Stimulated activated CD4-positive, alpha-beta T cell treated with anti-CD3 and anti-CD28 coated beads, Interleukin-1b, Interleukin-23, amount 100 ng/mL, for 1 hour (primary cell): ENCODE measurements at places on chromosomes 2 and 18.

- DNase-seq: no peak
These were observed 65.3 kb downstream of the STAT1 start for GRCh38 chr2:190948671-190949070.

DNA sequence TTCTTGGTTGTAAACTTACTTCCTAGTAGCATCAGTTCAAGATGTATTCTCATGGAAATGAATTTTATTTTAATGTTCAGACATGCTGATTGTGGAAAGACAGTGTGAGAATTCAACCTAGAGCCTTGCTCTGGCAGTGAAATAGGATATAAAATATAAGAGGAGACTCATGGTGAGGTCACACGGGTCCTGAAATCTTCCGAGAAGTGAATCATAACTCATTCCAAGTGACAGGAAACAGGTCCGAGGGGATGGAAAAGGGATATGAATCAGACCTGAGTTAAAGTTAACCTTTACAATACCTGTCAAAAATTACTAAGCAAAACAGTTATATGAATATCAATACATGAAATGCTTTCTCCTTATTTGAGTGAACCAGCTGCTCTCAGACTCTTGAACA lies 185.2 kb upstream of the LRRTM1 start:
- no peak for DNase-seq

DNA sequence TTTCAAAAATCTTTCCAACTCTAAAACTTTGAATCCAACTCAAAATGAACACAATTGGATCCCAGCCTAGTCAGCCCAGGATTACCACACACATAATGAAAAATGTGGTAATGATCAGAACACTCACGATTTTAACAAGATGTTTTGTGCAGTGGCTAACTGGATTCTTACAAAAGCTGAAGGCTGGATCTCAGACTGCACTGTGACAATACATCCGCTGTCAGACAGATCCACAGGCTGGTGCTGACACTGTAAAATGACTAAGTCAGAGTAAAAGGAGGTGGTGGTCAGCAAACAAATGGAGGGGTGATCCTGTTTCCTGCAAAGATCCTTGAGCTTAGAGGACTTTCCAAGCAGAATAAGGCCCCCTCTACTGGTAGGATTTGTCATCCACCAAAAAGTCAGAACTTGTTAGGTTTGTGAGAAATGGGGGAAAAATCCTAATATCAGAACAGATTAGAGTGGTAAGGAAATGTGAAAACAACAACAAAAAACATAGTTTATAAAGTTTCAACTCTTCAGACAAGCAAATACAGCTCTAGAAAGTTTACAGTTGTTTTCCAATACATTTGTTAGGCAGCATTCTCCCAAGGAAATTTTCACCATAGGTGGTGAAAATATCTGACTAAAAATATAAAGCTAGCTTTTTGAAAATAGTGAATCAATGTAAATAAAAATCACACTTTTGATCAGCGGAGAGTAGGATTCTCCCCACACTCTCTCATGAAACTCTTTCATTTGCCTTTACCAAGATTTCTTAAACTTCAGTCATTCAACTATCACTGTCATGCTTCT lies 211.9 kb downstream of the AGPS start:
- DNase-seq: no peak

GRCh38 chr18:22170421-22171257 lies 1.2 kb downstream of the GATA6 start:
- DNase-seq: no peak

- no peak for DNase-seq
These were observed 246.0 kb downstream of the AGAP1 start for GRCh38 chr2:235739704-235740415.

- no peak for DNase-seq
These were observed 431 bp upstream of the EIF5B start for GRCh38 chr2:99336804-99337112.

DNA sequence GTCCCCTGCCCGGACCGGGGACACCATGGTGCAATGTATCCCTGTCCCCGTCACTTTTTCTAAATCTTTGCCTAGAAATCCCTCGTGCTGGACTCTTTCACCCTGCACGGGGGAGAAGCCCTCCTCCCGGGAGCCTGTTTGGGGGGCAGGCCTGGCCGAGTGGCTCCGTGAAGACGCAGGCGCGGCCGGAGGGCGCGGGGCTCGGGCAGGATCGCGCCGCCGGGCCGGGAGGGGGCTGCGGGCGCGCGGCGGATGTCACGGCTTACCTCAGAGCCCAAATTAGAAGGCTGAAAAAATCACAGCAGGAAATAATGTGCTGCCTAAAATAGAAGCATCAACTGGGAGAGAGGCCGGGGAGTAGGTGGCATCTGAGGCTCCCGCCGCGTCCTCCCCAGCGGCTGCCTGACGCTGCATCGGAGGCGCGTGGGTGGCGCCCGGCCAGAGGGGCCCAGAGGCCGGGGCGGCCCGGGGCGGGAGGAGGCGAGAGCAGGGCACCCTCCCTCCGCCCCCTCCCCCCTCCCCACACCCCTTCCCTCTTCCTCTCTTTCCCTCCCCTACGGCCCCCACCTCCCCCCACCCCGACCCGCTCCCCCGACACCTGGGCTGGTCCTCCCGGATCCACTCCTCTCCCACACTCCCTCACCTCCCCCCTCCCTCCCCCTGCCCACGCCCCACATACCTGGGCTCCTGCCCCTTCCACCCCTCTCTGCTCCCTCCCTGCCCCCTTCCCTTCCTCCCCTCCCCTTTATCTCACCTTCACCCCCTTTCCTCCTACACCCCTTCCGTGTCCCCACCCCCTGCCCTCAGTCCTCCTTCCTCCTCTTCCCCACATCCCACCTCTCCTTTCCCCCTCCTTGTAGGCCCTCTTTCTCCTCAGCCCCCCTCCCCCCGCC lies 51.9 kb downstream of the SLC4A1AP start:
- DNase-seq: no peak

DNA sequence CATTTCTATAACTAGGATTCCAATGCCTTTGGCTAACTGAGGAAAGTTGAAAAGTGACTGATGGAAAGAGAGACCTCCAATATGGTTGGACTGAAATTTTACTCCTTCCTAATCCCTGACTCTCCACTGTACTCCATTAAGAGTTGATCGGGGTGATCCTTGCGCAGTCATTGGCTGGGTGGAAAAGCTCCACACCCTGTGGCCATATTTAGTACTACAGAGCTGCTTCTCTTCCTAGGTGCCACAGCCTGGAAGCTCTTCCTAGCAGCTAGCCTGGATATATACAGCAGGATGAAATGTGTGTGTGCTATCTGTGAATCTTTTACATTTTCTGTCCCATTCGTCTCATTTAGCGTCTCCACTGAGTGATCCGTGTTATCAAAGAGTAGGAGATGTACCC lies 71.2 kb downstream of the MEP1B start:
- no peak for DNase-seq

DNA sequence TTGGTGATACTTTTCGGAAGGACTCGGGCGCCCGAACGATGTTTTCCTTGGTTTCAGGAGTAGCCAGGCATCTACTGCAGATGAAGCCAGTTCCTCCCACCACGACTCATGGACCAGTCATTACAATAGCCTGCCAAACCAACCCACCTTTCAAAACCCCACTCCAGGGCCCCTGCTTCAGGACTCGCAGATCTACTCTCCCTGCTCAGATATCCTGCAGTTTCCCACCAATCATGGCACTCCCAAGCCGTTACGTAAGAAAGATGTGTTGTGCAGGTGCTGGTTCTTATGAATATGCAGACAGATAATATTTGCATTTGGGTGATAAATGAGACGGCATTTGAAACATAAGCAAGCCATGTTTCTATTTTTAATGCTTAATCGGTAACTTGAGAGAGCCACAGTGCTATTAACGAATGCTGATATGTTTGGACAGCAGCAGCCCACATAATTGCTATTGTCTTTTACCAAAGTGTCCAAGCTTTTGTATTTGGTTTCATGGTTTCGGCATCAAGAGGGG lies 3.5 kb upstream of the CYS1 start:
- no peak for DNase-seq

DNA sequence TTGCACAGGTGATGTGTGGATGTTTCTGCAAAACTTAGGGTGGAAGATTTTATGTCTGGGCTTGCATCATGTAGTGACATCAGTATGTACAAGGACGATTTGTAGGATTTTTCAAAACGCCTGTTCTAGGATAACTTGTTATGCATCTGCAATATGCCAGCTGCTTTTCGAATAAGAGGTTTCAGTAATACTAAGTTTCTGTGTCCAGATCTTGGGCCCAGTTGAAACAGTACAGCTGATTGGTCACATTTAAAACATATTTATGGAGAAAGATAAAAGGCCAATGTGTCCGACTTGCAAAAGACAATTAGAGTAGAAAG lies 1.2 kb downstream of the PTPN4 start:
- DNase-seq: no peak

DNA sequence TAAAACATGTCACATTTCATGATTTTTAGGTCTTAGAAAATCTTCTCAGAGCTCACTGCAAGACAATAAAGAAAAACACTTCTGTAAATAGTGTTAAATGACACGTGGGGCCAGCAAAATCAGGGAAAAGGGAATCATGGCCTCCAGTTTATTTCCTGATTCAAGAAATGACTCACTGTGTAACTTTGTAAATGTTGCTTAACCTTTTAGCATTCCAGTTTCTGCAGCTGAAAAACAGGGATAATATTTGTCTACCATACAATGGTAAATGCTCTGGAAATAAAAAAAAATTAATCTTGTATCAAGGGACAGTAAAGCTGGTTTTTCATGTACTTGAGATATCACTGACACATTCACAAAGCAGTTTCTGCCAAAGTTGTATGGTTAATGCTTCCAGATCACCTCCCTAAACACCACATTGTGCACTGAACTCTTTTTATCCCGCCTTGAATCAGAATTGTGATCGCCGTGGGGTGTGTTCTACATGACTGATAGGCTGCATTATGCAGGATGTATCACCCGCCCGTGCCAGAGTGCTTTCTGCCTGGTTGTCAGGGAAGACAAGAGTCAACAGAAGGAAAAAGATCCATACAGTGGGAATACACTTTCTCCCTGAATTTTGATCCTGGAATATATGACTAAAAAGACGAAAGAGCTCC lies 238.8 kb downstream of the IKZF2 start:
- no peak for DNase-seq

- no peak for DNase-seq
These were observed 109.7 kb downstream of the MBD5 start for GRCh38 chr2:148130581-148130980.

DNA sequence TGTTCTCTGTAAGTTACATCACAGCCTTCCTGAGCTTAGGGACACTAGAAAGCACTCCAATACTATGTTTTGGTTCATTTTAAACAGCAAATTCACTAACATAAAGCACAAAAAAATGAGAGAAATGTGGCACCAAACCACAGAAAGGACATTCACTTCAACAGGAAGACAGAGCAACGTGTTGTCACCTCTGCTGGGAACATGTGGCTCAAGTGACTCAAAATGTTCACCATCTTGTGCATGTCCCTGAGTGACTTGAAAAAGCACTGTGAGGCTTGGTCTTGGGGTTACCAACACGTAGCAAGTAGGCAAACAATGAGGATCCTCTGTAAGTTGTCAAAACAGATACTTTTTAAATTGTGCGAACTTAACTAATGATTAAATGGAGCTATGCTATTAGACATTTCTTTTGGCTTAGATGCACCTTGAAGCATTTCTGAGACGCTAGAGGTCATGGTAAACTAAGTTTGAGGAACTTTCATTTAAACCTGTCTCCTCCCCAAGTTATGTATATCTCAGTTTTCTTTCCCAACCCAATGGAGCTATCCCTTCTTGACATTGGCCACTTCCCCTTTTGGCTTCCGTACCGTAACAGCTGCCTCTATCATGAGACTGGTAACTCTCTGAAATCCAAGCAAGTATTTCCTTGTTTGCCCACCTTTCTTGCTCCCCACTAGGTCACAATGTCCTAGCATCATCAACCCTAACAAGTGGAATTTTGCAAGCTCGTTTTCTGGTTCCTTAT lies 14.0 kb upstream of the ST6GAL2 start:
- no peak for DNase-seq

GRCh38 chr18:77020561-77020960 lies 112.0 kb downstream of the MBP start:
- DNase-seq: no peak

DNA sequence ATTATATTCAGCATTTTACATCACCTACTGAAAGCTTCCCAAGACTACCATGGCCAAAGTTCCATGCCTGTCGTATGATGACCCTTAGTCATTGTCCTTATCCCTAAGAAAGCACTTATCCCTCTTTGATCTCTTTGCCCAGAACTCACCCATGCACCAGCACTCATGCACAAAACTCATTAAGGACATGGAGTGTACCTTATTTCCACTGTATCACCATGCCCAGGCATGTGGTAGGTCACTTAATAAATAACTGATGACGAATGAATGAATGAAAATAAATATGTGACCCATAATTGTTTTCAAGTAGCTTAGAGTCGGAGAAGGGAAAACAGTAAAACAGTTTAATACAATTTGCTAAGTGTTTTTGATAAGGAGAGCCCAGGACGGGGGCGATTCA lies 220.1 kb downstream of the IKZF2 start:
- DNase-seq: no peak

DNA sequence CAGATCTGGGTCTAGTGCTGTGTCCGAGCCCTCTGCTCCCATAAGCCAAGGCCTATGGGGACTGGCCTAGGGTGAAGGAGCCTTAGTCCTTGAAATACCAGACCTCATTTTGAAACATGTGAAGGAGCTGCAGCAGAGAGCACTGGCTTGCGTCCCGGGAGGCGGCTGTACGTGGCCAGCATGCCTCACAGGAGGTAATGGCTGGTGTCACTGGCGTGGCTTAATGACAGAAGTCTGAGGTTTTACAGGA lies 72.7 kb upstream of the OTOS start:
- DNase-seq: no peak

DNA sequence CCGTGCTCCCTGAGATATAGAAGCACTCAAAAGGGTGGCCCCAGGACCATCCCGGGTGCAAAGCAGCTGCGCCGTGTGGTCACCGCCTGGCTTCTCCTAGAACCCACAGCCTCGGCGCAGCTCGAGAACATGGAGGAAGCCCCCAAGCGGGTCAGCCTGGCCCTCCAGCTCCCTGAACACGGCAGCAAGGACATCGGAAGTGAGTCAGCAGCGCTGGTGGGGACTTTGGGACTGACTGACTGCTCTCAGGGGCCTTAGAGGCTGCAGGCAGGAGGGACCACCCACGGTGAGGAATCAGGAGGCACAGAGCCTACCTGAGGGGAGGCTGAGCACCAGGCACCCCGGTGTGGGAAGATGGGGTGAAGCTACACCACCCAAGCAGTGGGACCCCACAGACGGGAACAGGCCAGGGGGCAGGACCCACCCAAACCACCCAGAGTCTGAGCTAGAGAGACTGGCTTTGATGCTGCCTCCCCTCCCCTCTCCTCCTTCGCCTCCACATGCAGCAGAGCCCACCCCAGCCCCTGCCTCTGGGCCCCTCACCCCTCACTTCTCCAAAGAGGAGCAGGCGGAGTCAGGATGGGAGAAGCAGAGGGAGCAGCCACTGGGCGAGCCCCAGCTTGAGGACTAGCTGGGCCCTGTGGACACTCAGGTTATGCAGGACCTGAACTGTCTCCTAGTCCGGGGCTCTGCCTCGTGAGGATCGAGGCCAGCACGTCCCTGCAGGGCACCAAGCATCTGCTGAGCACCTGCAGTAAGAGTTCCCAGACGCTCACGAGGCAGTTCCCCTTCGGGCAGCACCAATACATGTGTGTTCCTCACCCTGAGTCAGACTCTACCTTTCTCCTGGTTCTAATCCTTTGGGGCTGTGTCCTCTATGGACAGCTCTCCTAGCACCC lies 28.7 kb downstream of the MTERF4 start:
- no peak for DNase-seq

- DNase-seq: no peak
These were observed 3.5 kb downstream of the RTKN start for GRCh38 chr2:74438248-74438647.
